ENCODE measurements at places on chromosomes 12 and 14. TPM values are rescaled to one million over a fixed set of nuclear protein-coding genes. Genes with fewer than 3 reads are reported as not detected.

- DNase-seq, result no peak
These were observed 84.0 kb upstream of the PRICKLE1 start for GRCh38 chr12:42673535-42673934.

DNA sequence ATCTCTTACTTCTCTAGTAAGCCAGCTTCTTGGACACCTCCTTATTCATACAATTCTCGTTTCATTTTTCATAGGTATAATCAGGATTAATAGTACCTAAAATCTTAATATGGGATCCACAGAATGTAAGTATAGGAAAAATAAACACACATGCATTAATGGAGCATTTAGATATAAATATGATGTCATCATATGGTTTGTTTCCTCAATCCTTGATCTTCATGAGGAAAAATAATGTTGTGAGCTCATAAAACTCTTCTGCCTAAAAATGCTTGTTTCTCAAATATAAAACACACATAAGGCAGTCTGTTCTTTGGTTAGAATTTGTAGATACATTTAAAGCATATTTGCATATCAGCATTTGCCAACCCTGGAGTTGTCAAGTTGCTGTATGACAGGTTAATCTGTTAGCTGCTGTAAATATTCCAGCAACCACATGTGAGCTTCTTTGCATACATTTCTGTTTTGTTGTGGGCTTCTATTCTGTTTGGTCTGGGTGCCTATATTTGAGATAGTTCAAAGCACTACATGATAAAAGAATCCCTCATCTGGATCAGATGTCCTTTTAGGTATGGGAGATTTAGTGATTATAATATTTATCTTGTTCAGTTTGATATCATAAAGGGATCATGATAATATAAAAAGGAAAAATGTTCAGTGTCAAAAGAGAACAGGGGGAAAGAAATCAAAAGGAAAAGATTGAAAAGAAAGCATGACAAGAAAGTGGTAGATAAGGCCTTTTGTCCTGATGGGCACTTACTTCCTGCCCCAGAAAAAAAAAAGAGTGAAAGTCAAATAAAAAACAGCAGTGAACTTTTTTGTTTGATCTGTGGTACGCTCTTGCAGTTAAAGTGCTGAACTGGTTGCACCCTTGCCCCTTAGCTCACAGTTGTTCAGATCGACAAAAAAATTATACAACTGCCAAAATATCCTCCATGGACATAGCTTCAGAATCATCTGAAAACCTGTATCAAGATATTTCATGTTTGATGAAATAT lies 68.6 kb downstream of the ACSS3 start:
- no peak for DNase-seq

- DNase-seq, result no peak
These were observed 2.2 kb downstream of the SERPINA9 start for GRCh38 chr14:94473666-94474410.

DNA sequence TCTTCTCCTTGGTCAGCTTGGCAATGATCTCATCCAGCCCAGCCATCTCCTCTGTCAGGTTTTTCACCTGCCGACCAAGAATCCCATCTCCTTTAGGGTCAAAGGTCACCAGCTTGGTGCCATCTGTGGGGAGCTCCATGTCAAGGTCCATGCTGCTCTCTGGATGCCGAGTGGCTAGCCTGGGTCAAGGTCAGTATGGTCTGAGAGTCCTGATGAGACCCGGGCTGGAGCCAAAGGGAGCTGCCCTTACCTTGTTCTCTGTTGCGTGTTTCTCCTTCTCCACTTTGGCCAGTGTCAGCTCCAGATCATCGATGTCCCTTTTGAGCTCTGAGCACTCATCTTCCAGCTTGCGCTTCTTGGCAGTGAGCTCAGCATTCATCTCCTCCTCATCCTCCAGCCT lies 11.8 kb downstream of the MYH7 start:
- no peak for DNase-seq

- DNase-seq, result no peak
These were observed 257.1 kb downstream of the SSPN start for GRCh38 chr12:26452511-26452910.

DNA sequence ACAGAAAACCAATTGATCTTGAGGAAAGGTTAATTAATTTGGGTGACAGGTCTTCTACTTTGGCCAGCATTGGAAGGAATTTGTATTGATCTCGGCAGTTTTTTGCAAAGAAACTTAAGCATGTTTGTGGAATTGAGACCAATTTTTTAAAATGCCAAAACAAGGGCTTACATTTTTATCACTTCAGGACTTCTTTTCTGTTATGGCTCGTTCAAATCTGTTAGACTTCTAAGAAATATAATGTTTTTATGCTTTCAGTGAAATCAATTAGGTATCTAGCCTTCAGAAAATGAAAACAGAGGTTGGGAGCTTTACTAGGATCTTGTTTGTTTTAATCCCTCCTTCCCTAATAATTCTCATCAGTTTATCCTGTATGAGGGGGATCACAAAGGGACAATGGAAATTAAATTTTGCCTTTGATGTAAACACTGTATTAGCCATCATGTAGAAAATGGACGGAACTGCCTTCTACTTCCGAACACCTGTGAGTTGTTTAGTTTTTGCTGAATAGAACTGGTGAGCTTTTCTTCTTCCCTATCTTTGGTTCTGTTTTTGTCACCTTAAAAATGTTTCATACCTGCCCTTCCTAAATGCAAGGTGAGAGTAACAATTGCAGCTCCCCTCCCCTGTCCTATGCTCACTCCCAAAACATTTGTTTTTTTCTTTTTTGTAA lies 7.8 kb downstream of the FOXA1 start:
- no peak for DNase-seq

DNA sequence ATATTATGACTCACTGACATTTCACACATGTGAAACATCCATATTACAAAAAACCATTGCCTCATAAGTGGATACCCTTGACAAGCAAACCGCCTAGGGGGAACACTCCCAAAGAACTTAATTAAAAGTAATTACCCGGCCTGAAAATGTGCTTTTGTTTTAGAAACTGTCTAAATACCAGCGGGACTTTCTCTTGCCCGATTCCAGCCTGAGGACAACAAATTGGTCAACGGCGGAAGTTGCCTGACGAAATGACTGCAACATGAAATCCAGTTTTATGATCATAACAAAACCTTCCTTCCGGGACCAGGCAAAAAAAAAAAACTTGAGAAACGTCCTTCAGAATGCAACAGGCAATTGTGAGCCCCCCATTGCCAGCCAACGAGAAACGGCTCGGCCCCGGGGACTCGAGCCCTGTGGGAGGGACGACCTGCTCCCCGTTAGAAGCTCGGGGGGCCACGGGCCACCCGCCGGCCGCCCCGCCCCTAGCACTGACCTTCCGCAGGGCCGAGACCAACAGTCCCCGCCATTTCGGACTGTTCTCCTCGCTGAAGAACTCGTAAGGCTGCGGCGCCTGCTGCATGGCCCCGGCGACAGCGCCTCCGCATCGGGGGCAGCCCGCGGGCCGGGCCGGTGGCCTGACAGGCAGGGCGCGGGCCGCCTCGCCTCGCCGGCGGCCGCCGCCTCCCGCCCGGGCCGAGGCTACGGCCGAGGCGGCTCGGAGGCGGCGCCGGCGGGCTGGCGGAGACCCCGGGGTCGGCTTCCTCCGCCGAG lies 490 bp downstream of the SOS2 start:
- DNase-seq, result peak; percentile 57

CHGA gene
- not detected for polyA plus RNA-seq

SLC39A2 gene
- polyA plus RNA-seq, result 1.3 TPM

GRCh38 chr12:30926243-30927221 lies at the start of gene TSPAN11:
TSS of gene TSPAN11 (plus strand) at chr12:30926748. CDS start at chr12:30953992, 27,244 bp downstream.
- DNase-seq, result peak; percentile 25

HPD gene
- 1.5 TPM for polyA plus RNA-seq

- no peak for DNase-seq
These were observed 10.1 kb downstream of the TMEM119 start for GRCh38 chr12:108587826-108588225.

All from right renal cortex interstitium (tissue), 3 donors.